ENCODE measurements at places on chromosomes 6 and 20.

DNA sequence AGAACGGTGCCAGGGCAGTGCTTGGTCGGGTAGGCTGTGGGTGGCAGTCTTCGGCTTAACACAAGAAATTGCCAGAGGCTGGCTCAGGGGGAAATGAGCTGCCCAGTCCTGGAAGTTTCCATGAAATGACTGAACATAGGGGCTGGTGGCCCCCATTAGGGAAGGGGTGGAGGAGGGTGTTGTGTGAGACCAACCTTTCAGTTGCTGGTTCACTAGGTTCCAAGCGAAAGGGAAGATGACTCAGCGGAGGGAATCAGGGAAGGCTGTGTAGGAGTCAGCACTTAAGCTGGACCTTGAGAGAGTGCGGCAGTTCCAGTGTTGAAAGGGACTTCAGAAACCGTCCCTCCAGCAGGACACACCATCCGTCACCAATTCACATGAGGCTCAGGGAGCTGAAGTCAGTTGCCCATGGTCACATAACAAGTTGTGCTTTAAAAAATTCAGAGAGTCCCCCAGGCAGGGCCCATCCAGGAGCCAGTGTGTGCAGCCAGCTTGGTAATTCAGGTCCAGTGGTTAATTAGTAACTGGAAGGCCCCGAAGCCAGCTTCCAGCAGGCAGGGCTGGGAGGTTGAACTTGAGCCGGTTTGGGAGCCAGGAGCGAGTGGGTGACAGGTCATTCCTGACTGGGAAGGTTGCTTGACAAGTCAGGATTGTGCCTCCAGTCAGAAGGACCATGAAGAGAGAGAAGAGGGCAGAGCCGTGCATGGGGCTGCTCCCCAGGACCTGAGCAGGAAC, at the start of gene SGK2:
Gene SGK2 (plus strand): TSS at position 616 of the 735 bp plus-strand sequence. CDS start 7,469 bp downstream, outside the sequence.
- peak; percentile 97 for DNase-seq

DNA sequence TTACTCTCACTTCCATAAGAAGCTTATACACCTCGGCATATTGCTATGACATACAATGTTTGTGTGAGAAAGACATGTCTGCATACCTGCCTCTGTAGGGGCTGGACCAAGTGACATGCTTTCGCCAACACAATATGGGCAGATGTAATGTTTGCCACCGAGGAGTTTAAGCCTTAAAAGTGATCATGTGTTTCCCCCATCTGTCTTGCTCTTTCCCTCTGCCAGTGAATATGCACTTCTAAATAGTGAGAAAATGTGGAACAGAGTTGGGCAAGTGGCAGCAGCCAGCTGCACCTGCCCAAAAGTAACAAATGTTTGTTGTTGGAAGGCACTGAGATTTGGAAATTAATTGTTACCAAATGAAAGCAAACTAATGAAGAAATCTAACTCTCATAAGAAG, 274.8 kb upstream of the BTBD3 start:
- no peak for DNase-seq

DNA sequence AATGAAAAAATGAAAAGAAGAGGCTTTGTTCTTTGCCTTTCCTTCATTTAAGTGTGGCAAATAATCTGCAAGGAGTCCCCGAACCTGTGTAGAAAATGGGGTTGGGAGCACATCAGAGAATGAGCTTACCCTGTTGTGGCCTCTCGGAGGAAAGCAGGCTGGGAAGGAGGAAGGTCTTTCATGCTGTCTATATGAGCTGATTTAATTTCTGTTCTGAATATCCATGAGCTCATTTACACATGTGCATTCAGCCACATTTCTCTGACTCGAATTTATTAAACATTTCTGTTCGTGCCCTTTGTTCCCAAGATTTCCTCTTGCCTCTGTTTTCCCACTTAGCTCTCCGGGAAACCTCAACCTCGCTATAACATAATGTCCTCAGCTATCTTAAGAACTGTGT, 584.4 kb upstream of the CDH4 start:
- DNase-seq: no peak

DNA sequence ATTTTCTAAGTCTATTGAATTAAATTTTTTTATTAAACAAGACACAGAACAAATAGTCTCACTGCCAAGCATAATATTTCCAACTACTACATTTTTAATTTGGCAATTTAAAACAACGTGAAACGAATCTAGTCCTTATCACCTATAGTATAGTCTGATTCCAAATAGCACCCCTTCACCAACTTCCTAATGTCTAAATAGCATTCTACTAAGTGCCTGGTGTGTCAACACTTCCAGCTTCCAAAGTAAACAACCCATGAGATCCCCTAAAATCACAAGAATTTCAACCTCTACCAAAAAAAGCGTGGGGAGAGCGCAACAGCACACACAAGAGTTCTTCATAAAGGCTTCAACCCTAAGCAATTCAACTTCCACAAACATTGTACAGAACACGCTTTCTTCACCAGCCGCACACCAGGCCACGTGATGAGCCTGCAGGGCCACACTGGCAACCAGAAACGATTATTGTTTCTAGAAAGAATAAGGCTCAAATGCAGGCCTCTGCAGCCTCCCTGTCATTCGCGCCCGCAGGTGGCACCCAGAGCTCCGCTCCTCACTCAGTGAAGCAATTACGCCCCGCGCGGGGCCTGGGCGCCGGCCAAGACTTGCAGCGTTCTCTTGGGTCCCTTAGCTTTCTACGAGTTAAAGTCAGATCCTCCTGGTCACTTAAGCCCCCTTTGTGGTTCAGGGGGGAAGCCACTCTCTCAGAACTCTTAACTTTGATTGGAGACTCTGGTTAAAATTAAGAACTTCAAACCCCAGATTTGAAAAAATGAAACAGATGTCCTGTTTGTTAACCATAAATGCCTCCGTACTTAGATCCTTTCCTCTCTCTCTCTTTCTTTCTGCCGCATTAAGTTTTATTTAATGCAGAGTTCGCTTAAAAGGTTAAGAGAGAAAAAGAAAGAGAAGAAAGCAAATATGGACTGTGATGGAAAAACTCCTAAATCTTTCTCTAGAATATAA, 18.3 kb downstream of the SIM1 start:
- DNase-seq: peak; percentile 38

- DNase-seq: peak; percentile 64
These were observed 4.8 kb upstream of the MUC22 start for GRCh38 chr6:31005249-31006020.

GRCh38 chr6:144675231-144675861, 390.2 kb downstream of the UTRN start:
- peak; percentile 74 for DNase-seq

DNA sequence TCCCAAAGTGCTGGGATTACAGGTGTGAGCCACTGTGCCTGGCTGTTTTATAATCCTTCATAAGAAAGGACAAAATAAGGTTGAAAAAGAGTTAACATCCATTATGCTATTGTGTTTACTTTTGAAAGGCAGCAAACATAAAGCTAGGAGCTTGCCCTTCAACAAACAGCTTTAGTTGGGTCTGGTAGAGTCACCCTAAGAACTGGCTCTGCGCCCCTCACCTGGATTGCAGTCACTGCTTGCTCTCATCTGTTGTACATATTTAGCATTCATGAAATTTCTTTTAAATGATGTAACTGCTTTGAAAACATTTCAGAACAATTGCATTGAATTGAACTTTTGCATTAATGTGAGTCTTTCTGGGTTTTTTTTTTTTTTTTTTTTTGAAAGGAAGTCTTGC, 38.9 kb downstream of the JARID2 start:
- peak; percentile 76 for DNase-seq

GRCh38 chr6:134138226-134138975, 86.0 kb upstream of the SLC2A12 start:
- no peak for DNase-seq

- peak; percentile 4 for DNase-seq
These were observed 678.1 kb downstream of the KIF16B start for GRCh38 chr20:15895126-15895525.

- DNase-seq: no peak
These were observed 33.7 kb upstream of the SUMO4 start for GRCh38 chr6:149366267-149366921.

DNA sequence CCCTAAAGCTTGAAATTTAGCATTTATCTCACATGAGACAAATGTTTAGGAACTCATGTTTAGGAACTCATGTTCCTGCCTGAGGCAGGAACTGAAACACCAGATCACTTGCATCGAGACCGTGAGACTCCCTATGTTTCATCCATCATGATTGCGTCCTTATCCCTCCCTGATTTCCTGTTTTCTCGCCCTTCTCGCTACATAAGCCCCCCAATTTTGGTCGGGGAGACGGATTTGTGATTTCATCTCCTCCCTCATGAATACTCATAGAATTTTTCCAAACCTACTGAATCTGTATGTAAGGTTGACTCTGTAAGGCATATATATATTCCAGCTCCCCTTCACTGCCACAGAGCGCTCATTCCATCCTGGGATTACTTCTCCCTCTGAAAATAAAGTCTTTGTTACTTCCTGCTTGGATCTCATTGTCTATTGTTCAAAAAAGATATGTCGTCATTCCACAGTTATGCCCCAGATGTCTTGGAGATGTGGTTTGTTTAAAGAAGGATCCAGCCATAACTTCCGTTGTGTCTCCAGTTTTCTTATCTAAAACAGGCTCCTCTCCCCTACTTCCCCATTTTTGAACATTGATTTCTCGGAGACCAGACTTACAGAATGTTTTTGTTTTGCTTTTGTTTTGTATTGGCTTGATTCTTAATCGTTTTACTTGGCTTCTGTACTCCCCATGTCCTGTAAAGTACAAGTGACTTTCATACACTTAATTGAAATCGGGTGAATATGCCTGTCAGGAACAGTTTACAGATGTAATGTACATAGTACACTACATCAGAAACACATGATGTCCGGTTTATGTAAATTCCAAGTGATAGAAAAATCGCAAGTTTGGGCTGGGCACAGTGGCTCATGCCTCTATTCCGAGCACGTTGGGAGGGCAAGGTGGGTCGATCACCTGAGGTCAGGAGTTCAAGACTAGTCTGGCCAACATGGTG, 118.7 kb downstream of the HFE start:
- peak; percentile 84 for DNase-seq

DNA sequence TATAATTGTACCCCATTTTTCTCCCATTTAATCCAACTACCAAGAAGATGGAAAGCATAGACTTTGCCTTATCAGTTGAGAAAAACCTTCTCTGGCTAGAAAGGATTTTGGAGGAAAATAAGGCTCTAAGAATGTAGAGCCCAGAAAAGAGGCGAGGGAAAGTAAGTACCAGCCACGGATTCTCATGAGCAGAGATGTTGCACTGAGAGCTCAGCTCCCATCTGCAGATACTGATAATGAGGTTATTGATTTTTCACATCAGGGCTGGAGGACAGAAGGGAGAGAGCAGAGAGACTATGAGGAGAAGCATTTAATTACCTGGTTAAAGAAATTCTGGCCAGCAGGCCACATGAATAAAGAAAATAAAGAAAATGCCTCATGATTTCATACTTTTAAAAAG, 104.4 kb upstream of the FAM184A start:
- no peak for DNase-seq

GRCh38 chr6:45772886-45773495, 242.7 kb downstream of the CLIC5 start:
- no peak for DNase-seq

DNA sequence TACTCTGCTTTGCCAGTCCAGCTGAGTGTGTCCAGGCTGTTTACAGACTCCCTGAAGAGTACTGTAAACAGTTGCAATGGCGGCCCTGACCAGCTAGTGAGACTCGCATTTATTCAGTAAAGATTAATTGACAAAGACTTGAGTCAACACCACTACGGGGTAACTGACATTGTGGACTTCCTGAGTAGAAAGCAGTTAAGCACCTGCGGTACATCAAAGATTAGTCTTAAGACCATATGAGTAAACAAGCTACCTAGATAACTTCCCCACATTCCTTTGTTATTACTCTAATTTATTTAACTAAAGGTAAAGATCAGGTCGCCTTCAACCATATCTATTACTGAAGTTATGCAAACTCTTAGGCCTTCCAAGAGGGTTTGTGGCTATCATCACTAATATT, 12.6 kb downstream of the VPS52 start:
- DNase-seq: no peak

DNA sequence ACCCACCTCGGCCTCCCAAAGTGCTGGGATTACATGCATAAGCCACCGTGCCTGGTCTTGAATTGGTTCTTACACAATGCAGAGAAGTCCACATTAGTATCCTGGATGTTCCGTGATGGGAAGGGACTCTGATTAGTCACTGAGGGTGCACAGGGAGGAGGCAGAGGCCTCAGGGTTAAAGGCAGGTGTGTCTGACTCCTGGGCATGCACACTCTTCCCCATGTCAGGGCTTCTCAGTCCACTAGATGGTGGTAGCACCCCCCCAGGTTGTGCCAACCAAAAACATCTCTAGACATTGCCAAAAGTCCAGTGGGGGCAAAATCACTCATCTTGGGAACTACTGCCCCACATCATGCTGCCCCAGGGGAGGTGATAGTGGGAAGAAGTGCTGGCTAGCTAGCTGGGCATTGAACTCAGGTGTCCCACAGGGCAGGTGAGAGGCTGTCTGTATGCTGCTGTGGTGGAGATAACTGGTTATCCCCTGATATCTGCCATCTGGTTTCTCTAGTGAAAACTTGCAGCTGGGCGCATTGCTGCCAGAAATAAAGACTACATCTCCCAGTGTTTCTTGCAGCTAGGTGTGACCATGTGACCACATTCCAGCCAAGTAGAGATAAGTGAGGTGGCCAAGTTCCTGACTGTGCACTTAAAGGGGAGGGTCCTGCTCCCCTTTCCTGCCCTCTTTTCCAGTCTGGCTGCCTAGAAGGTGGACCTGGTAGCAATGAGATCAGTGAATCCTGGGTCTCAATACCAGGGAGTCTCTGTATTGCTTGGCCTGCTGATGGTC, 8.4 kb upstream of the NSFL1C start:
- no peak for DNase-seq

- DNase-seq: peak; percentile 54
These were observed 686.7 kb downstream of the COL12A1 start for GRCh38 chr6:74519163-74519562.
